ENCODE measurements at places on chromosomes 6 and 20.

DNA sequence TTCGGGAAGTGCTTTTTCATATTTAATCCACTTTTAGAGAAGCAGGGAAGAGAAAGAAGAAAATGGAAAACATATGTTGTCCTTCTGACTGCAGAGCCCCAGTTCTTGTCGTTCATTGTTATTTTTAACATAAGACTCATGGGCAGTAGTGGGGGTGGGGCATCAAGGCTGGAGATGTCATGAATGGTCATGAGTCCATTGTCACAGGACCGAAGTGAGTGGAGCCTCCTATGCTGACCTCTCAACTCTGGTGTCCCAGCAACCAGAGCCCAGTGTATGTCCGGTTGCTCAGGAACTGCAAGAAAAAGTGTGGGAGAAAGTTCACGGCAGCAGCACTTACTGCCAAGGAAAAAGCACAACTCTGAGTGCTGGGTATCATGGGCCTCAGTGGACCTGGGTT, 108.6 kb downstream of the BANF2 start:
- no peak for DNase-seq

GRCh38 chr6:15324427-15324985, 78.6 kb downstream of the JARID2 start:
- no peak for DNase-seq

GRCh38 chr6:70717038-70717801, 49.5 kb downstream of the SMAP1 start:
- peak; percentile 12 for DNase-seq

DNA sequence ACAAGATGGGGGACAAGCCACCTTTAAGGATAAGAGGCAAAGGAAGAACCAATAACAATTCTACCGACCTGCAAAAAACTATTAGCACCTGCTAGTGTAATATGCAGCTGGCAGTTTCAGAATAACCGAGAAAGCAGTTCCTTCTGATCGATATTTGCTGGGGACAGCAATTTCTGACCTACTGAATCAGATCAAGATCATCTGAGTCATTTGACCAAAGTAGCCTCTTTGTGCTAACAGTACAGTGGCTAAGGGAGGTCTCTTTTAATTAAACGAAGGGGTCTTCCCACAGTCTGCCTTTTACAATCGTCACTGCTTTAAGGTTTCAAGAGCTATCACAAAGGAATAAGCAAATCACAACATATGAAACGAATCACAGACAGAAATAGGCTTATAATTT, 318.9 kb downstream of the BTBD9 start:
- DNase-seq = no peak
